ENCODE measurements at places on chromosomes 2 and 18.

DNA sequence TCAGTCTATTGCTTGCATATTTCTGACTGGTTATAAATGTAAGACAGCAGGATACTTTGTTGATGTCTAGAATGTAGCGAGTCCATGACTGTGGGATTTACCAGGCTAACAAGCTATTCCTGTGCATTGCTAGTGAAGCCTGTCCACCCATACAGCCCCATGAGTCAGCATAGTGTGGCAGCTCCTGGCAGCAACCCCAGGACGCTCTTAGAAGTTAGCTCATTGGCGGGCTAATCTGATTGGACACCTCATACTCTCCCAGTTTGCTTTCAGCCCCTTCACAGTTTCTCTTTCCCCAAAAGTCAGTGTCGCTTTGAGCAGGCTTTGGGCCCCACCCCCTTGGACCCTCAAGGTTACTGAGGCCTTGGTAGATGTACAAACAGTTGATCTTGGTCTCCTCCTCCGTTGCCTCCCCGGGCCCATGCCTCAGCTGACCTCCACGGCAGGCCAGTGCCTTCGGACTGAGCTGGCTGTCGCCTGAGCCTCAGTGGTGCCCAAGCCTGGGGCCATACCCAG lies 48.0 kb downstream of the COA5 start:
- DNase-seq = no peak

DNA sequence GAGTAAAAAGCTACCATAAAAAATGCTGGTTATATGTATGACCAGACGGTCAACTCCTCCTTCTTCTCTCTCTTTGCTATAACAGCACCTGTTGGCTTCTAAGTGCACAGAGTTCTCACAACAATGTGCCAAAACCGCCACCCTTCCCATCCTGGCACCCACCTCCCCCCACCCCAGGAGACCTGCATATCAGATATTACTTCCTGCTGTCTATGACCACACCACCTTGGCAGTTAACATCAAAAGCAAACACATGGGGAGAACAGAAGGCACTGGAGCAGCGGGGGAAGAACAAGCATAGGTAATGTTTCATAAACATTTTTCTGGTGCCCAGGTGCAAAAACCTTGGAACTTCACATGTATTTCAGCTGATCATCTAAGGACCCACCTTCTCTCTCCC lies 15.5 kb downstream of the SPRED2 start:
- no peak for DNase-seq

- DNase-seq = no peak
Measured at GRCh38 chr18:37935086-37935485, 369.5 kb upstream of the CELF4 start.

GRCh38 chr2:150353376-150353775 lies 134.1 kb downstream of the RND3 start:
- no peak for DNase-seq

DNA sequence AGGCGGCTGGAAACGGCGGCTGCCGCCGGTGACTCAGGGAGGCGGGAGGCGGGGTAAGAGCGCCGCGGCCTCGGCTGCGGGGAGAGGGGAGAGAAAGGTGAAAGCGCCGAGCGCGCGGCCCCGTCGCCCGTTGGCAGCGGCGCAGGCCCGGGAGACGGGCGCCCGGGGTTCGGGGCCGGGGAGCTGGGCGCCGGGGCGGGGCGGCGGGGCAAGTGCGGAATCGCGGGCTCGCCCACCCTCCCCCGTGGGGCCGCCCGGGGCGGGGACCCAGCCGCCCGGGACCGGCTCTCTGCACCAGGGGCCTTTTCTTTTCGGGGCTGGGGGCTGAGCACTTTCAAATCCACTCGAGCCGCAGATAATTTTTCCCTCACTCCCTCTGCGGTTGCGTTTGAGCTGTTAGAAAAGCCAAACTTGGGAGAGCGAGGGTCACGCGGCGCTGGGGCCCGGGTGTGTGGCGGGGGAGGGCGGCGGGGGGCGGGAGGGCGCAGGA lies 266 bp downstream of the KDM3A start:
- no peak for DNase-seq

All from activated effector memory CD4-positive, alpha-beta T cell treated with Interleukin-2 at 50 U/mL for 16 hours (primary cell).